ENCODE measurements at places on chromosomes 5 and 9. TPM values are rescaled to one million over a fixed set of nuclear protein-coding genes. Genes with fewer than 3 reads are reported as not detected.

- H3K27ac ChIP-seq: no peak overlapping the region
- H3K27me3 ChIP-seq: no peaks in the 10 kb centered on the region
- H3K4me3 ChIP-seq: no peak overlapping the region
- no peaks in the 10 kb centered on the region for H3K36me3 ChIP-seq
Measured at GRCh38 chr9:90219548-90220118, 423.0 kb downstream of the DIRAS2 start.

Gene TAL2
- total RNA-seq: not detected

DNA sequence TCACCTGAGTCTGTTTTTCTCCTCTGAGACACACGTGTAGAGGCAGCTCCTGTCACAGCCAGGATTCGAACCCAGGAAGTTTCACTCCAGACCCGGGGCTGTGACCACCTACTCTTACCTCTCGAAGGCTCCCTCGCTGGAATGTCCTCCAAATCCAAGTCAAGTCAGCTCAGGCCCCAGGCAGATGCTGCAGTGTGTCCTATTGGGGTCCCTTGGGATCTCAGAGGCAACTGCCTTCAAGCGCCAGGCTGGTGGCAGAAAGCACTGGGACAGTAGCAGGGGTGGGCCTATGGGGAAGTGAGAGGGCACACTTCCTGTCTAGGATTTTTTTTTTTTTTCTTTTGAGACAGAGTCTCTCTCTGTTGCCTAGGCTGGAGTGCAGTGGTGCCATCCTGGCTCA, 762 bp upstream of the ST6GALNAC4 start:
- peaks cover under 1% of the 10 kb centered on the region for H3K36me3 ChIP-seq
- no peak overlapping the region for H3K4me3 ChIP-seq
- peak overlapping the region; percentile 66 for H3K27ac ChIP-seq
- no peak for DNase-seq

DNA sequence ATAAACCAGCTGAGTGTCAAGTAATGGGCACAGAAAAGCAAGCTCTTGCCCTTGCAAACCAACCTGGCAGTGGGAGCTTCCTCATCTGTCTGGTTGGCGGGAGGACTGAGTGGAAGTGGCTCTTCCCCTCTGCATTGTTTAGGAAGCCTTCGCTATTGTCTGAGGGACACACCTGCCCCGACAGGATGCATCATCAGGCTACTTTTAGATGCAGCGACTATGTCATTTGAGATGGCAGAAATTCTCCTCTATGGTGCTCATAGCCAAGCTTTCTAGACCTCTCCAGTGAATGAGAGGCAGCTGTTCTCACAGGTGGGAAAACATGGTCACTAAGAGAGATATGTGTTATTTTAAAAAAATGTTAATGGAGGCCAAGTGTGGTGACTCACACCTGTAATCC, 104.0 kb downstream of the DOCK8 start:
- no peaks in the 10 kb centered on the region for H3K27me3 ChIP-seq
- H3K4me3 ChIP-seq: no peak overlapping the region
- no peak overlapping the region for H3K27ac ChIP-seq
- H3K36me3 ChIP-seq: no peaks in the 10 kb centered on the region
- no peak for DNase-seq

Gene MSX2
- total RNA-seq: 3.4 TPM

DNA sequence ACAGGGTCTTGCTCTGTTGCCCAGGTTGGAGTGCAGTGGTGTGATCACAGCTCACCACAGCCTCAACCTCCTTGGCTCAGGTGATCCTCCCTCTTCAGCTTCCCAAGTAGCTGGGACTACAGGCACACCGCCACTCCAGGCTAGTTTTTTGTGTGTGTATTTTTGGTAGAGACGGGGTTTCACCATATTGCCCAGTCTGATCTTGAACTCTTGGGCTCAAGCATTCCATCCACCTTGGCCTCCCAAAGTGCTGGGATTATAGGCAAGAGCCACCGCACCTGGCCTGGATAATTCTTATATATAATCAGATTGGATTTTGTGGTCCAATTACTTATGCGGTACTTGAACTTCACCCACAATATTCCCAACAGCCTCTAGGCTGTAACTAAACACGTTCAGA, 19.8 kb downstream of the CCDC69 start:
- H3K27ac ChIP-seq: no peak overlapping the region
- H3K27me3 ChIP-seq: no peaks in the 10 kb centered on the region
- no peak for DNase-seq
- H3K4me1 ChIP-seq: no peaks in the 10 kb centered on the region
- no peak overlapping the region for H3K4me3 ChIP-seq
- H3K36me3 ChIP-seq: peaks cover 28% of the 10 kb centered on the region

GRCh38 chr9:109467936-109468335, 30.2 kb downstream of the PTPN3 start:
- peaks cover 9% of the 10 kb centered on the region for H3K4me1 ChIP-seq
- no peak overlapping the region for H3K27ac ChIP-seq
- no peak overlapping the region for H3K4me3 ChIP-seq
- no peaks in the 10 kb centered on the region for H3K36me3 ChIP-seq
- no peaks in the 10 kb centered on the region for H3K27me3 ChIP-seq

Gene TSLP
- total RNA-seq: 2.3 TPM

- H3K27ac ChIP-seq: peak overlapping the region; percentile 96
- peak overlapping the region; percentile 97 for H3K4me3 ChIP-seq
- peaks cover 60% of the 10 kb centered on the region for H3K4me1 ChIP-seq
- no peaks in the 10 kb centered on the region for H3K27me3 ChIP-seq
- no peak for DNase-seq
Measured at GRCh38 chr9:35726931-35727330, 5.1 kb downstream of the TLN1 start.

GRCh38 chr9:137987244-137988030, 109.9 kb downstream of the CACNA1B start:
- H3K36me3 ChIP-seq: no peaks in the 10 kb centered on the region
- no peak overlapping the region for H3K27ac ChIP-seq
- no peaks in the 10 kb centered on the region for H3K4me1 ChIP-seq
- H3K27me3 ChIP-seq: no peaks in the 10 kb centered on the region
- no peak overlapping the region for H3K4me3 ChIP-seq

GRCh38 chr5:94544875-94545547, 73.4 kb downstream of the KIAA0825 start:
- no peak overlapping the region for H3K27ac ChIP-seq
- H3K4me3 ChIP-seq: no peak overlapping the region
- peaks cover 10% of the 10 kb centered on the region for H3K4me1 ChIP-seq
- no peak for DNase-seq

GRCh38 chr5:44632344-44632743, 176.4 kb upstream of the MRPS30 start:
- H3K4me1 ChIP-seq: no peaks in the 10 kb centered on the region
- no peak overlapping the region for H3K4me3 ChIP-seq
- H3K36me3 ChIP-seq: no peaks in the 10 kb centered on the region
- H3K27me3 ChIP-seq: no peaks in the 10 kb centered on the region
- no peak for DNase-seq
- H3K27ac ChIP-seq: no peak overlapping the region

Gene ERBIN
- 33.0 TPM for total RNA-seq

DNA sequence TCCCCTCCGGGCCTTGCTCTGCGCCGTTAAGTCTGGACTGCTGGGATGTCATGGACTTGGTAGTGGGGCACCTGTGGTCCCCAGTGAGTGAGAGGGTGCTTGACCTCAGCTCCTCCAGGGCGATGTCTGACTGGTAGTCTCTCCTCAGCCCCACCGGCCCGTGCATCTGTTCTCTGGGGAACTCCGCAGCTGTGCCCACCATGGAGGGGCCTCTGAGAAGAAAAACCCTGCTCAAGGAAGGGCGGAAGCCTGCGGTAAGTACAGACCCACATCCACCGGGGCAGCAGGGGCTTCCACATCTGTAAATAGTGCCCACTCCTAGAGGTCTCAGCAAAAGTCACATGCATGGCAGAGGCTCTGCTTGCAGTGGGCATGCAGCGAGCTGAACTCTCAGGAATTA, 52.6 kb upstream of the GARNL3 start:
- H3K4me3 ChIP-seq: no peak overlapping the region
- no peaks in the 10 kb centered on the region for H3K36me3 ChIP-seq
- DNase-seq: no peak
- no peak overlapping the region for H3K27ac ChIP-seq
- no peaks in the 10 kb centered on the region for H3K27me3 ChIP-seq

Gene SLC27A4
- total RNA-seq: 26.9 TPM

Gene UBE2QL1
- total RNA-seq: 10.8 TPM

DNA sequence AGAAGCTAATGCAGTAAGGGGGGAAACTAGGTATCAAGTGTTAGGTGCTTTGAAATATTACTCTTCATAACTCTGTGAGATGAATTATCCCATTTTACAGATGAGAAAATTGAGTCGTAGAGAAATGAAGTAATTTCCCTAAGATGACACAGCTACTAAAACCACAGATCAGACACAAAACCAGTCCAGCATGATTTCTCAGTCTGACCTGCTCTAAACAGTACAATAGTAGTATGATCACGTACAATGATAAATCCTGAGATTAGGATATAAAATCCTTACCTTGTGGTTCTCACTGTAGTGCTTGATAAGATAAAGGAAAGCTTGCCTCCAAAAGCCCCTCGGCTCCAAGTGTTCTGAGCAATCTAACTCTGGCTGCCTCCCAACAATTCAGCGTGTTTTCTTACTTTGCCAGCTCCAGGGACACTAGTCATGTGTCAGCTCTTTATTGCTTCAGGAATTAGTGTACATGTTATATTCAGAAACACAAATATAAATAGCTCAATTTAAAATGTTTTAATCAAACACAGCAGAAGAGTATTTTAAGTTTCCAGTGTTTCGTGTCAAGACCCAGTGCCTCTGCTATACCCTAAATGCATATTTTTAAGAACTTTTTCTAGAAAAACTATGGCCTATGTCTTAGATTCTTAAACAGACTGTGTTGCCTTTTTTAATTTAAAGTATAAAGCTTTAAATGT, 243.6 kb downstream of the DENND1A start:
- peaks cover 25% of the 10 kb centered on the region for H3K4me1 ChIP-seq
- no peak for DNase-seq
- H3K36me3 ChIP-seq: no peaks in the 10 kb centered on the region
- no peak overlapping the region for H3K4me3 ChIP-seq
- H3K27ac ChIP-seq: no peak overlapping the region

- H3K27me3 ChIP-seq: no peaks in the 10 kb centered on the region
- peak overlapping the region; percentile 78 for H3K27ac ChIP-seq
- no peaks in the 10 kb centered on the region for H3K36me3 ChIP-seq
- H3K4me3 ChIP-seq: peak overlapping the region; percentile 55
Measured at GRCh38 chr5:98769210-98769958, 4.1 kb upstream of the RGMB start.

DNA sequence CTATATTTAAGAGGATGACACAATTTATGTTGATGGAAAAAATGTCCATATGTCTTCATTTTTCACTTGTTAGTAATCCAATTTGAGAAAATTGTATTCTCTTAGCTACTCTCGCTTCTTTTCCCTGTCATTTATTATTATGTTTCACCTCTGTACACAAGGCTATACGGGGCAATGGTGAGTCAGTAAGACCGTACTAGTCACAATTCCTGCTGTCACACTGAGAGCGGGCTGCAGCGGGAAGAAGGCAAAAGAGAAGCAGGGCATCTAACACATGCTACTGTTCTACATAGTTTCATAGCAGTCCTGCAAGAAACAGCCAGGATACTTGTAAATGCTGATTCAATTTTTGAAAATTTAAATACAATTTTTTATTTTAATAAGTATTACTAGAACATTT, 23.3 kb upstream of the PRDM9 start:
- H3K27ac ChIP-seq: no peak overlapping the region
- H3K27me3 ChIP-seq: no peaks in the 10 kb centered on the region
- no peaks in the 10 kb centered on the region for H3K4me1 ChIP-seq
- no peak overlapping the region for H3K4me3 ChIP-seq
- H3K36me3 ChIP-seq: no peaks in the 10 kb centered on the region

DNA sequence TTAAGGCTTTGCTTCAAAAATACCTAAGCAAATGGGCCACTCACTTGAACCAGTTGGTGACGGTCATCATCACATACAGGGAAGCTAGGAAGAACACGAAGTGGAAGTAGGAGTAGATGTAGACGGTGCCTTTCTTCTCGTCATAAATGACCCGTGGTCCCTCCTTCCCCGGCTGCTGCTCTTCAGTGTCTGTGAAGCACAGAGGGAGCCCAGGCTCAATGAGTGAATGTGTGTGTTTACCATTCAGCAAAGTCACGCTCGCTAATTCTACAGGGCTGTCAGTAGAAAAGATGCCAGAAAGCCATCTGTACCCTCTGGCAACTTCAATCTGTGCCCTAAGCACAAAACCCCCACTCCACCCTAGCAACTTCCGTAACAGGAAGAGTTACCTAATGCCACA, 109.8 kb downstream of the SERINC5 start:
- no peaks in the 10 kb centered on the region for H3K27me3 ChIP-seq
- no peak overlapping the region for H3K27ac ChIP-seq
- peaks cover 15% of the 10 kb centered on the region for H3K4me1 ChIP-seq
- H3K36me3 ChIP-seq: no peaks in the 10 kb centered on the region

Gene LCN2
- not detected for total RNA-seq

DNA sequence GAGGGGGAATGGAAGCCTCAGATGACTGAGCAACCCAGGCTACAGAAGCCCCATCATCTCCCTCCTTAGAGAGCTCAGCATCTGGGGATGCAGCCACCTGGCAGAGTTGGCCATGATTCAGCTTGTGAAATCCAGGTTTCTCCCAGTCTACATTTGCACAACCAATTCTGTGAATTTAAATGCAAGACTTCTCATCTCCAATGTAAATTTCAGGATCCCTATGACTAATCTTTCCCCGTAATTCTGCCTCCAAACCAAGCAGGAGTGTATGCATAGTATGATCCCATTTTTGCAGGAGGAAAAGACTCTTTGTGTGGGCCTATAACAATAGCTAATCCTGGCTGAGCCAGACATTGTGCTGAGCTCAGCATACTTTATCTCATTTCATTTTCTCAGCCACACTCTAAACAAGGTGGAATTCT, 59.6 kb upstream of the IL17B start:
- H3K27ac ChIP-seq: no peak overlapping the region
- H3K4me3 ChIP-seq: no peak overlapping the region
- H3K27me3 ChIP-seq: no peaks in the 10 kb centered on the region

Gene FAM13B
- total RNA-seq: 35.9 TPM
